Anterior cingulate cortex (tissue), 58 donors: ENCODE measurements at places on chromosomes 3 and 15.

DNA sequence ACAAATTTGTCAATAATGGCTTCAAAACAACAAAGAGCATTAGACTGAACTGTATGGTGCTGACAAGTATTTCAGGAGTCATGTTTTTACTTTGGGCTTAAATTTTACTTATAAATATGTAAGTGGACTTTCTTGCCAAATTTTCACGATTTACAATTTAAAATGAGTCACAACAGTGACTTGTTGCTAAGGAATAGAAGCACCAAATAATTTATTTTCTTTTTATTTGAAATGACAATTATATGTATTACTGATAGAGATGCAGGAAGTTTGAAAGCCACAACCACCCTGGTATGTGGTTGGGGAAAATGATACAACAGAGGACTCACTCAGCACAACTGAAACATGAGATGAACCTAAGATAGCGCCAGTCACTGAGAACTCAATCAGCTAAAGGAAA, 90.3 kb downstream of the FMN1 start:
- no peak for DNase-seq

DNA sequence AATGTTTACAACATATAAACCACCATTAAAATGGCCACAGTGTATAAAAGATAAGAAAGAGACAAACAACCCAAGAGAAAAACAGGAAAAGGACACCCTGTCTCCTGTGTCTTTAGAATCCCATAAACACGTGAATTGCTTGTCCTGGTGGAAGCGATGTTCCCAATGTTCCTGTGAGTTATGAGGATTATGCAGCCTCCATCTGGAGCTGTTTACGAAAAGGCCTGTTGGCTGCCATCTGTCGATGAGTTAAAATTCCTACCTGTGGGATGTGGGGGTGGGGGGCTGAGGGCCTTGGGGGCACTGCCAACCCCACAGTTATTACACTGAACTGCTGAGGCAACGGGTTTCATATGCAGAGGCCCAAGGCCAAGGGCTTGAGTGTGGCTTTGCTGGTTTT, 13.6 kb downstream of the NISCH start:
- no peak for DNase-seq

DNA sequence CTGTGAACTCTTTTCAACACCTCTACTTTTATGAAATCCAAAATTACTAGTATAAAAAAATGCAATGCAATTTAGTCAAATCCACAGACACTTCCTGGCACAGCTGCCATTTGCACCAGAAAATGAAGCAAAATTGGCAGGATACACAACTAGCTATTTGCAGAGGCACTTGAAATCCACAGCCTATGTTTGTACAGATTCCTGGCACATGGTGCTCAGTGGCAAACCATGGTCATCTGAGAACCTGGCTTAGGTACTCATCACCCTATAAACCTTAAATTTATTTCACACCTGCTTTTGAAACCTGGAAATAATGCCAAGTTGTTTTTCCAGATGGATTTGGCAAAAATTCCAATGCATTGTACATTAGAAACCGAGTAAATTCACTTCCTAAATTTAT, 20.2 kb upstream of the PPM1L start:
- peak; percentile 11 for DNase-seq

- DNase-seq: no peak
Observed at GRCh38 chr3:30751610-30752299, 142.7 kb downstream of the GADL1 start.

- DNase-seq: no peak
Observed at GRCh38 chr15:66006986-66007385, 137.7 kb downstream of the RAB11A start.

- DNase-seq: no peak
Observed at GRCh38 chr3:56985878-56986277, 74.6 kb upstream of the SPATA12 start.

- DNase-seq: no peak
Observed at GRCh38 chr15:66151809-66152208, 101.7 kb downstream of the MEGF11 start.

- DNase-seq: no peak
Observed at GRCh38 chr15:39781967-39782302, 706 bp downstream of the FSIP1 start.

DNA sequence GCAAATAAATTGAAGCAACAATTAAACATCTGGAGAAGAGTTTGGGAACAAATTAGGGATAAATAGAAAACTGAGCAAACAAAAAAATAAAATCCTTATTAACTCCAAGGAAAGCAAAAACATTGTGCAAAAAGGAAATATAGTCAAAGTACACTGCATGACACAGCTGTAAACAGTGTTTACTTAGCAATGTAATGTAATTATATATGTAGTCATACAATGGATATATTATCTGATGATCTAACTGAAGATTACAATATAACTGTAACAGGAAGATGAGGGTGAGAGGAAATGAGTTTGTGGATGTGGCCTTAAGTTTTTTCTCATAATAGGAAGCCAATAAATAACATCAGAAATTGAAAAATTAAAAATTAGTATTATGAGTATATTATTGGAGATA, 42.5 kb downstream of the SCN10A start:
- DNase-seq: no peak

GRCh38 chr15:70430069-70430468, 332.4 kb upstream of the TLE3 start:
- DNase-seq: no peak

- DNase-seq: no peak
Observed at GRCh38 chr3:171155122-171155700, 128.7 kb upstream of the SLC2A2 start.

DNA sequence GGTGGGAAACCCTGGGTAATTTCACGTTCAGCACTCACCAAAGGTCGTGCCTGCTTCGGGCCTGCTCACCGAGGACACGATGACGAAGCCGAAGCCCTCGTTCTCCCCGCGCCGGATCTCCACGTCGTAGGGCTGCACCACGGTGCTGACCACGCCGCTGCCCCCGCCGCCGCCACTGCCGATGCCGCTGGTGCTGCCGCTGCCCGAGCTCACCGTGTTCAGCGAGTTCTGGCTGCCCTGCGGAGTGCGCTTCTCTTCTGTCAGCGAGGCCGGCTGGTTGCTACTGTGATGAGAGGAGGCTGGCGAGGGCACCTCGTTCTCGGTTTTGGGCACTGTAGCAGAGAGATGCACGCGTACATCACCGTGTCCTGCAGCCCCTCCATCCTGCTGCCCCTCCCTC, 659.5 kb downstream of the MAGI1 start:
- no peak for DNase-seq

DNA sequence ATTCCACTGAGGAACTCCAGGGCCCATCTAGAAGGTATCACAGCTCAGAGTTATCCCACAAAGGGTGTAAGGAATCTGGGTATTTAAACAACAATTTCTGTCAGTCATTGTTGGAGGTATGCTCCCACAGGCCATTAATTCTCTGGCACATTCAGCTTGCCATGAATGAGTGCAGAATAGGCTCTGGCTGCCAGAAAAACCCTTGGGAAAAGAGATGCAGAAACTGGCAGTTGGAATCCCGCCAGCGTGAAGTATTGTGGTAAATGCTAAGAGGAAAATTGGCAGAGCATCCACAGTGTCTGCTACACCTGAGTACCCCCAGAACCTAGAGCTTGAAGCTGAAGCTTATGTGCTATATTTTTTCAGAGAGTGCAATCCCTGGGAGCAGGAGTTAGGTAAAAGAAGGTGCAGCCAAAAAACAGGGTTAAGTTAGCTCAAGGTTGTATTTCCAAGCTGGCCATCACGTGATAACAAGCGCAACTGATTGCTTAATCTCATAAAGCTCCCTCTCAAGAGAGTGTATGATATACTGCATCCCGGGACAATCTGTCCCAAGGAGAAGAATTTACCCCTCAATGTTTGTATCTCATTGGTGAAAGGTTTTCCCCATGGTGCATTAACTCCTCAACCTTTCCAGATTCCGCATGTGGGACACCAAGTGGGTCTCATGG, 94.2 kb upstream of the ACP3 start:
- no peak for DNase-seq

DNA sequence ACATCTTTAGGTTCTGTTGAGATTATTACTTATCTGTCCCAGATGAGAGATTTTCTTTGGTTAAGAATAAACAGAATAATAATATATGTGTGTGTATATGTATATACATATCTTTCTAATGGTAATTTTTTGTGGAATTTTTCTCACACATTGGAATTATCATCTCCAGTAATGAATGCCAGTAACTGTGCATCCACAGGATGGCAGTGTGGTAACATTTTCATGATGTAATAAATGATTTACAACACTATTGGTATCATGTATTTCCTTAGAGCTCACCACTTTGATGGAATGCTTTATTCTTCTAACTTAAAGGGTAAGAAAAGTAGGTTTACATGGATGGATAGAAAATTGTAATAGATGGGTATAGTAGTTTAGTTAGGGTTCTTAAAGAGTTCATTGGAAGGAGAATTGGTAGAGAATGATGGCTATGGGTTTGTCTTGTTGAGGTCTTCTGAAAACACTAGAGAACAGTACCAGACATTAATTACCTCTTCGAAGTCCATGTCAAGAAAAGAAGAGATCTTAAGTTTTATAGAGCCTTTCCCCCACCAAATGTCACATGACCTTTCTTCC, 78.1 kb downstream of the STT3B start:
- no peak for DNase-seq

DNA sequence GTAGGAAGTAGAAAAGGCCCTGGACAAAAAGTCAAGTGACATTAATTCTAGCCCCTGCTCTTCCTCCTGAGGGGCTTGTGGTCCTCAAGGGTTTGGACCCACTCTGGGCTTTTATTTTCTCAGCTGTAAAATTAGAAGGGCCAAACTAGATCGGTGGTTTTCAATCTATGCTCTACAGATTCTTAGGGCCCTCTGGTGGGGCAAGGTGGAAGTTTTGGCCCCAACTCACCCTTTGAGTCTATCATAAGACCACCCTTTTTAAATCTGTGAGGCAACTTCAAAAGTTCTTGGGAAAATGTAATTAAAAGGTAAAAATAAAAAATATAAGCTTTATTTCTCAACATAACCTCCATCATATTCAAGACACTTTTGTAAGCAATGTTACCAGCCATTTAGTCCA, 25.6 kb upstream of the CFAP161 start:
- DNase-seq: no peak

GRCh38 chr15:66124651-66125050, 128.9 kb downstream of the MEGF11 start:
- no peak for DNase-seq

DNA sequence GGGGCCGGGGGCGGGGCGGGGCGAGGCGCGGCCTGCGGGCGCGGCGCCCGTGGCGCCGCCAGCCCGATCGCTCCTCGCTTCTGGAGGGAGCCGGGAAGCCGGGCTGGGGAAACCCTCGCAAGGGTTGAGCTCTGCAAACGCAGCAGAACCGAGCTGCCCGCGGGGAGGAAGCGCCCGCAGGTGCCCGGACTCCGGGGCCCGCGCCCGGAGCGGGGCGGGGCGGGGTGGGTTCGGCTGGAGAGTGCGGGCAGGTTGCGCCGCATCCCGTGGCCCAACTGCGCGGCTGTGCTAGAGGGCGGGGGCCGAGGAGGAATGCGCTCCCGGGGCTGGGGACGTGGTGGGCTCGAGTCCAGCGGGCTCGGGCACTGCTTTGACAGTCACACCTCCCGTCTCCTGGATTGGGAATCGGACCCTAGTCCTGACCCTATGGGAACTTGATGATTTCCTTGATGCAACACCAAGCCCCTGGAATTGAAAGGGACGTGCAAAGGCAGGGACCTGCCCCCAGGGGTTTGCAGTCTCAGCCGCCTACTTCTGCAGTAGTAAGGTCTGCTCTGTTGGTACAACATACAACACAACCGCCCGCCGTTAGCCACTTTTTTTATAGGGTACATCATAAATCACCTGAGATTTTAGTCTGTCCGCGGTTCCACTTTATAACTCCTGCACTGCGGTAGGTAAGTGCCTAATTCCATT, 34.3 kb downstream of the ZBTB38 start:
- DNase-seq: peak; percentile 71

DNA sequence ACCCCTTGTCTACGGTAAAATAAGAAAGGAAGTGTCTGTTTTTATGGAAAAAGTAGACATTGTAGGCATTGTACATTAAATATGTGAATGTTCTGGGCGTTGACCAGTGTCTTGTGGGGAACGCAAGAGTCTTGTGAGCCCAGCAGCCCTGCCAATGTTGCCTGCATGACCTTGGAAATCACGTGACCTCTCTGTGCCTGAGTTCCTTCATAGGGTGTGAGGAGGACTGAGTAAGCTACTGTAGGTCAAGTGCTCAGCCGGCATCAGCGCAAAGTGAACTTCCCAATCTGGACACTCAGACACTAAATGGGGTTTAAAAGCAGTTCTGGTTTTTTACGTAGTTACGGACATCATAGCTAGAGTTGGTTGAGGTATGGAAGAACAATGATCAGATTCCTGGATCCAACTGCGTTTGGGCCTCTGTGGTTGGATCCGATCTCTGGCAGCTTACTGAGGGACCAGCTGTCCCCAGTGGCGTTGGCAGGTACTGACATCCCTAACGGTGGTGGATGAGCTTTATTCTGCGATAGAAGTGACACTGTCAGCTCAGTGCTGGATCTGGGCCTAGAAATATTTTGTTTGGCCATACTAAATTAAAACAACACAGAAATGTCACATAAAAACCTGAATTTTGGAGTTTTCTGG, 63.8 kb downstream of the SPSB4 start:
- no peak for DNase-seq

DNA sequence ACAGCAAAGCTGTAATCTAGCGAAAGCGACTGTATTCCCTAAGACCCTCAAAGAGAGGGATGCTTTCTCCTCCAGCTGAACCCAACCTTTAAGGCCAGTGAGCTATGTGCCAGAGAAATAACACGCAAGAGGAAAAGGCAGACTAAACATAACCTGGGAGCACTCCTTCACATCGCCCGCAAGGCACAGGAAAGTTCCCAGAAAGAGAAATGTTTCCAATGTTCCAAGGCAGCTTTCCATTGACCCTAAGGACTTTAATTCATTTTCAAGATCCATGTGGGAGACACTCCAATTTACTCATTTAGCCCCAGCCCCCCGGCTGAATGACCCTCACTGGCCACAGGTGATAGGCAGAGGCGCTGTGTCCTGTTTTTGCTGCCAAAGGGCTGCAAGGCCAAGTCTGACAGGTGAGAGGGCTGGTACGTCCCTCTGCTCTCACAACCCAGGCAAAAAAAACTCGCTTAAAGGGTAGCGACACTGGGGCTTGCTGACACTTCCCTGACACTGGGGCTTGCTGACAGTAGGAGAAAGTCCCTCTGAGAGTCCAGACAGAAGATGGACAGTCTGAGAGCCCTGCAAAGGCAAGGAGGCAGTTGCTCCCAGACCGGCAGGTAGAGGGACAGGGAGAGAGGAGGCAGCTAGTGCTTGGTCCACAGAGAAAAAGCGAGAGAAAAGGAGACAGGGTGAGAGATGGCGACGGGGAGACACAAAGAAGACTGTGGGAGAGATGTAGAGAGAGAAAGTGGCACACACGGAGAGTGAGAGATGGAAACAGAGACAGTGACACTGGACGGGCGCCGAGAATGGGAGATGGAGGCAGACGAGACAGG, 702 bp downstream of the ARHGEF3 start:
- no peak for DNase-seq

- DNase-seq: no peak
Observed at GRCh38 chr3:140540262-140540661, 137.6 kb upstream of the TRIM42 start.

GRCh38 chr3:173983343-173983742, 585.8 kb downstream of the NLGN1 start:
- DNase-seq: no peak

DNA sequence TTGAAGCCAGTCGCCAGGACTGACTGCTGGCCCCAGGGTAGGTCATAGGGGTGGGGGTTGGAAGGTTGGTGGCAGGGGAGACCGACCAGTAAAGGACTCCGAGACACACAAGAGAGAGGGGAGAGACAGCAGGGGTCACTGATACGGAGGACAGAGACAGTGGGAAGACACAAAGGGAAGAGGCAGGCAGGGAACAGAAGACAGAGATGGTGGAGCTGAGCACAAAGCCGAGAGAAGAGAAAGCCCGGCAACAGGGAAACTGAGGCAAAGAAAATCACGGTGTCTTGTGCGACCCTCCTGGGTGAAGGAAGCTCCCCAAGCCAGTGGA, 510 bp downstream of the RASL12 start:
- no peak for DNase-seq
